Glomerular endothelial cell (primary cell): ENCODE measurements at places on chromosomes 6 and 20.
A peak's percentile ranks its signal among the peaks of the same experiment; 100 is the strongest.

- no peak for DNase-seq
Observed at GRCh38 chr6:154514481-154514880, 4.0 kb upstream of the CNKSR3 start.

GRCh38 chr20:43726333-43726732 is 469 bp downstream of the GTSF1L start:
- no peak for DNase-seq

DNA sequence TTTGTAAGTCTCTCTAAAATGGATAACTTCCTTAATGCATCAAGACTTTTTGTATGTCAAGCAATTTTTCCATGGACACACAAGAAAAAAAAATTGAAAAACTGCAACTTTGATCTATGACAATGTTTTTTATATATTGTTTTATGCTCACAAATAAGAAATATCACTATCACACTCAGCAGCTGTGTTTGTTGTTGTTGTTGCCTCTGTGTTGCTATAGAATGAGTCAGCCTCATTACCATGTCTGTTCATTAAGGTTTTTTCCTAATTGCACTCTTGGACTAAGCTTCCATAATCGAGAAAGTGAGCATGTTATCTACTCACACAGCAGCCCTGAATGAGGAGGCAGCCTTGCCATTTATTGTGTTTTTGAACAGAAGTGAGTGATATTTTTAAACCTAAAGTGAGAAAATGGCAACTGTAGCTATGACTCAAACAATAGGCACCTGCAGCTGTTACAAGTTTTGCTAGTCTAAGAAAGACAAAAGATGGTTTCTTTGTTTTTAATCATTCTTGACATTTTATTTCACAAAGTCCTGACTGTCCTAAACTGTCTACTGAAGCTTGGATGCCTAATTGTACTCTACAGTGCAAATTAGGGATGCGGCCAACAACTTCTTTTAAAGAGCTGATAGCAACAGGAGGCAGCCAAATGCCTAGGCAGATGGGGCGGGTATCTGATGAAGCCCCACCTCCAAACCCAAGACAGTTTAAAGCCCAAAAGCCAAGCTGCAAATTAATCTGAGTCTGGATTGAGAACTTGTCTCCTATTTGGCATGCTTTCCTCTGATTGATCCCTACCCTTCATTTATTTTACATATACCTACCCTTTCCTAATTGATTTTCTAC is 77.9 kb upstream of the DOK5 start:
- DNase-seq: no peak

DNA sequence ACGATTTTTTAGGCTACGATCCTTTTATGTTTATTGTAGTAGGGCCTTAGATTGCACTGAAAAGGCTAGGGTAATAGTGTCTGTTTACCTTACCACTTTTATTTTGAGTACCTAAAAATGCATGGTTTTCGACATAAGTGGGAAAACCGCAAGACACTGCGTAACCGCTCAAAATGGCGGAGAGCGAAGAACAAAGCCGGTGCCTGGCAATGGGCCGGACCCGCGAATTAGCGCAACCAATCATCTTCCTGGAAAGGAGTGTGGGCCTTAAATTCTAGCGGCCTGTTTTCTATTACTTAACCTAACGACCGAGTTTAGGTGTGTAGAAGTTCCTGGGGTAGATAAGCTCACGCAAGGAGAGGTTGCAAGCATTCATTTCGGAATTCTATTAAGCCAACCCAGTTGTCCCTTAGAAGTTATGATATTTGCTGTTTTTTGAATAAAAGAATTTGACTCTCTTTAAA is 118.0 kb downstream of the HFE start:
- no peak for DNase-seq

DNA sequence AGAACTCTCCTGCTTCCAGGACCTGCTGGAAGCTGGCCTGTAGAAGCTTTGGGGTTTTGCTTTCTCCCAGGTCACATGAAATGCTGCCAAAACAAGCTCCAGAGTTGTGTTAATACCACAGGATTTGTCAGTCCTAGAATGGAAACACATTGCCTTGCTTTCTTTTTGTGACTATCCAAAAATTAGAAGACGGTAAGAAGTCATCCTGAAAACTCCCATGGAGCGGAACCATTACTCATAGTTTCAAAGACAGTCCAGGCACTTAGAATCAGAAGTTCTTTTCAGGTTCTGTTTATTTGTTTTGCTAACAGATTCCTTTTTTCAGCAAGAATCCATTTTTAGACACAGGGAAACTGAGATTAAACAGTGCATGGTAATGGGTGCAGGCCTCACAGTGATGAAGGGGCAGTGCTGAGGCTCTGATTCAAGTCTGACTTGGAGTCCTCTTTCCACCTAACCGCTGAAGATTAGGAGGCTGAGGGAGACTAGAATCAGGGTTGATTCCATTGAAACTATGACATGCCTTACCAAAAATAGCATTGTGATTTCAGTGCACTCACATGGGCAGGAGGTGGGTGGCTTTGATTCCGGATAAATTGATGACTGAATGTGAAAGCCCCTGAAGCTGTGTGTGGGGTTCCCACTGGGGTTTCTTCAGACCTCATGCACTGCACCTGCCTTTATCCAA is 72.2 kb upstream of the NAA20 start:
- DNase-seq: no peak

- DNase-seq: no peak
Observed at GRCh38 chr20:3240776-3241363, 1.9 kb upstream of the SLC4A11 start.

GRCh38 chr6:33851959-33852358 is 48.2 kb upstream of the MLN start:
- no peak for DNase-seq

GRCh38 chr20:36065427-36065998 is 89.0 kb upstream of the EPB41L1 start:
- no peak for DNase-seq

DNA sequence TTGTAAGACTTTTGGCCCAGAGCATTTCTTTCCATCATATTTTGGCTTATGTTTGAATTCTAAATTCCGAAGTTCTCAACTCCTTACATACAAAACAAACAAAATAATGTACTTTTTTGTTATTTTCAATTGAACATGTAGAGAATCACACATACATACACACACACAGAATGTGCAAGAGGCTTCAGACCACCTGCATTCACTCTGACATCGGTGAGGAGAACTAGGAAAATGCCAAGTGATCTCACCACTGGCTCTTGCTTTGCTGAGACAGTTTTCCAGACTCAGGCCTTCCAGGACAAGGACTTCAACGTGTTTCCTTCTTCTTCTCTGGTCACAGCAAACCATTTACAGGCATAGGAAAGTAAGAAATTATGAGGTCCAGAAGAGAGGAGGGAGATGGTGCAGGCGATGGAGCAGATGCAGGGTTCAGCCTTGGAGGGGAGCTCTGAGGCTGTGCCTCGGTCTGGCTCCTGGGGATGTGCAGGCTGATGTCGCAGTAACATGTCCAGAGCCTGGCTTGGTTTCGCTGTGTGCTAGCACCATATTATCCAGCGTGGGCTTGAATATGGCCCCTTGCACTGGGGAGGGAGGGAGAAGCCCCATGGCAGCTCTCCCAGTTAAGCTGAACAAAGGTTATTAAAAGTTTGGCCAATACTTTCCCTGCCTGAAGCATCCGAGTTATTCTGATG is 93.4 kb downstream of the DACT2 start:
- no peak for DNase-seq

DNA sequence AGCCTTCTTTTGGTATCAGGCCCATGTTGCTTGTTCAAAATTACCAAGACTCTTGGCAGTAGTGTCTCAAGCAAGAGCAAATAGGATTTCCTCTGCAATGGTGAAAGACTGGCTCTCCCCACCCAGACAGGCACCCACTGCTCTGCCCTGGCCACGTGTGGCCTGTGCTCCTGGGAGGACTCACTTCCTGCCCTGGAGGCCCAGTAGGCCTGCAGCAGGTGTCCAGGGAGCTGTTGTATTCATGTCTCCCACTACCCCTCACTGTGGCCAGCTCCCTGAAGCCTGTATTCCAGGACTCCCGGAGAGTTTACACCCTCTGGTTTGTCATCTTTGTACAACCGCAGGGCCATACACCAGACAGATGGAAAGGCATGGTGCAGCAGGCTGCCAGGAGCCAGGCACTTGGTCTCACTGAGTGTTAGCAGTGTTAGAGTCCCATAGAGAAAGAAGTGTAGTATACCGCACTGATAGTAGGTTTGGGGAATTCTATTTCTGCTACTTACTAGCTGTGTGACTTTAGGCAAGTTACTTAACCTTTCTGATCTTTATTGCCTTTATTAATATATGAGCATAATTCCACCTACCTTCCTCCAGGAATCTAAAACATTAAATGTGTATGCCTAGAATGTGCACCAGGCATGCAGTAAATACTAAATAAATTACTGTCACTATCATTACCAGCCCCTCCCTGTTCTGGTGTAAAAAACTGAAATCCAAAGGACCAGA is 159.7 kb downstream of the TMEM242 start:
- DNase-seq: no peak

- DNase-seq: no peak
Observed at GRCh38 chr6:1215023-1215422, 96.9 kb upstream of the FOXQ1 start.

- no peak for DNase-seq
Observed at GRCh38 chr6:7172649-7173048, 64.9 kb downstream of the RREB1 start.

GRCh38 chr20:23745247-23745646 is 5.5 kb downstream of the CST1 start:
- DNase-seq: no peak

DNA sequence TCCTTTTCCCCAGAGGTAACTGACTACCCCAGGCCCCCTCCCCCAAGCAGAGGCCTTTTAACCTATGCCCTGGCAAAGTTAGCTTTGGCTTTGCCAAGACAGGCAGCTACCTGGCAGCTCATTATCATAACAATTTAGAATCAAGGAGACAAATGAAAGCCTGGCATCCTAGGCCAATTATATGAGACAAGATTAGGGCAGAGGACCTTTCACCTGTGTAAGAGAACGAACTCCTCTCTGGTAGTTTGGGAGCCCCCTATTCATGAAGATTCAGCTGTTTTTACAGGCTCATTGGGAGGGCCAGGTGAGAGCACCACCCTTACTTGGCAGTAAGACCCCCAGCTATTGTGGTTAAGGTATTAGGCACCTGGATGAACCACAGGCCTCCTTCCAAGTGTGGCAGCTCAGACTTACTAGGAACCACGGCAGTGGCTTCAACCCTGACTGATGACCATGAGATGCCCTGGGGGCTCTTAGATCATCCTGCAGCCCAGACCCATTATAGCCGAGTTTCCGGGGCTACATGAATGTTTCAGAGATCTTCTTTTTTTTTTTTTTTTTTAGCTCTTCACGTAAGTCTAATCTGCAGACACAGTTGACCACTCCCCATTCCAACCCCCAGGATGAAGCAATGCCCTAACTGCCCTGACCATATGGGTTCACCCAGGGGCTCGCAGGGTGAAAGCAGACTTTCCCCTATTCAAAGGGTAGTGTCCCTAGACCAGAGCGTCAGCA is 56.2 kb downstream of the RAB44 start:
- no peak for DNase-seq

DNA sequence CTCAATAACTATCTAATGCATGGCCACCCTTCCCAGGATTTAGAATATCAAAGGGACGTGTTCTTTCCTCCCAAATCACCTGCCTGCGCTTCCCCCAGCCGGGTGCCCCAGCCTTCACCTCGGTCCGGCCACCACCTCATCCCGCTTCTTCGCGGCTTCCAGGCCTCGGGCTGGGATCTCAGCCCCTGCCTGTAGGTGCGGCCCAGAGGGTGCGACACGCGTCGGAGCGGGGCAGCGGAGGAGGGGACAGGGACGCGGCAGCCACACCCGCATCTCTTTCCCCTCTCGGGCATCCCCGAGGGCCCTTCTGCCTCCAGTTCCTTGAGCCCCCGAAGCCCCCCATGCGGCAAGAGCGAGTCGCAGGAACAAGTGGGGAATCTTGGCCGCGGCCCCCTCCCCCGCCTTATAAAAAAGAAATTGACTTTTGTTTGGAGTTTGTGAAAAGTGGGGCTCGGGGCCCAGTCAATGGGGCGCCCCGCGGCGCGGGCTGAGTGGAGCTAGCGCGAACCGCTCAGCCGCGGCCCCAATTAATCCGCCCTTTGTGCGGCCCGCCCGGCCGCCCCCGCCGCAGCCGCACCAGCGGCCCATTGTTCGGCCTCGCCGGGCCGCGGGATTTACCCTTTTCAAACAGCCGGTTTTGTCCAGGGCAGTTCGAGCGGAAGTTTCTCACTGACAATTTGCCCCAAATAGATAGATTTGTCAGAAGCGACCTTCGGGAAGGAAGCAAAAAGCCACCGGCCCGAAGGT is 8.4 kb upstream of the NR2E1 start:
- DNase-seq: no peak

GRCh38 chr6:130167655-130168054 is 55.1 kb downstream of the SAMD3 start:
- no peak for DNase-seq

DNA sequence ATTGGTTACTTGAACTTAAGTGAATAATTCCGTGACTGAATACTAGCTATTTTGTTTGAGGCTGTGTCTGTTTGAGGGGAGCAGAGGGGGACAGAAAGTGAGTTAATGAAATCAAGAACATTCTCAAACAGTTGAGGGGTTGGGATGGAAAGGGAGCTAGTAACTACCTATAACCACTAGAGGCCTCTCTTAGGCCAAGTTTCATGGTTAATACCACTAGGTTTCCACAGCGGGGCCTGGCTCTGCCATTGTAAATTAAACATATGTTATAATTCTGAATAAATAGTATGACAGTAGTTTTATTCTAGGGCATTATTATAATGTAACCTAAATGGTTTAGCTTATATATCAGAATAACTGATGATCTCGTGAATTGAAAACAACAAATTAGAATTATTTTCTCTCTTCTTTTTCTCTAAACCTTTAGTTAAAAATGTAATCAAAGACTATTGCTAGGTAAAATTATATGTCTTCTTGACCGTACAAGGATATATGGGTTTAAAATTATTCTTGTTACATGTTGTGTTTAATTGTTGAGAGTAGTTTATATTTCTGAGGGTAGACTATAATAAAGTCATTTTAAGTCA is 108.1 kb downstream of the BCKDHB start:
- peak; percentile 55 for DNase-seq

GRCh38 chr20:25258828-25259227 is 10.9 kb downstream of the PYGB start:
- DNase-seq: no peak

DNA sequence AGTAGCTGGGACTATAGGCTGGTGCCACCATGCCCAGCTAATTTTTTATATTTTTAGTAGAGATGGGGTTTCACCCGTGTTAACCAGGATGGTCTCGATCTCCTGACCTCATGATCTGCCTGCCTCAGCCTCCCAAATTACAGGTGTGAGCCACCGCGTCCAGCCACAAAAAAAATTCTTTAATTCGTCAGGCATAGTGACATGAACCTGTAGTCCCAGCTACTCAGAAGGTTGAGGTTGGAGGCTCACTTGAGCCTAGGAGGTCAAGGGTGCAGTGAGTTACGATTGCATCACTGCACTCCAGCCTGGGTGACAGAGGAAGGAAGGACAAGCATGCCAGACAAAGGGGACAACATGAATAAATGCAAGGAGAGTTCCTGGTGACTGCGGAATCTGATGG is 19.5 kb upstream of the ASXL1 start:
- no peak for DNase-seq

GRCh38 chr6:137430954-137431353 is 63.2 kb downstream of the OLIG3 start:
- no peak for DNase-seq

- no peak for DNase-seq
Observed at GRCh38 chr6:99611148-99611547, 4.5 kb downstream of the PRDM13 start.
